CD8-positive, alpha-beta T cell (primary cell): ENCODE measurements at places on chromosomes 11 and 22.

GRCh38 chr11:797296-798092 lies 587 bp downstream of the SLC25A22 start:
- peak; percentile 61 for DNase-seq

- DNase-seq, result no peak
Observed at GRCh38 chr22:26565181-26565580, 24.8 kb downstream of the TPST2 start.

DNA sequence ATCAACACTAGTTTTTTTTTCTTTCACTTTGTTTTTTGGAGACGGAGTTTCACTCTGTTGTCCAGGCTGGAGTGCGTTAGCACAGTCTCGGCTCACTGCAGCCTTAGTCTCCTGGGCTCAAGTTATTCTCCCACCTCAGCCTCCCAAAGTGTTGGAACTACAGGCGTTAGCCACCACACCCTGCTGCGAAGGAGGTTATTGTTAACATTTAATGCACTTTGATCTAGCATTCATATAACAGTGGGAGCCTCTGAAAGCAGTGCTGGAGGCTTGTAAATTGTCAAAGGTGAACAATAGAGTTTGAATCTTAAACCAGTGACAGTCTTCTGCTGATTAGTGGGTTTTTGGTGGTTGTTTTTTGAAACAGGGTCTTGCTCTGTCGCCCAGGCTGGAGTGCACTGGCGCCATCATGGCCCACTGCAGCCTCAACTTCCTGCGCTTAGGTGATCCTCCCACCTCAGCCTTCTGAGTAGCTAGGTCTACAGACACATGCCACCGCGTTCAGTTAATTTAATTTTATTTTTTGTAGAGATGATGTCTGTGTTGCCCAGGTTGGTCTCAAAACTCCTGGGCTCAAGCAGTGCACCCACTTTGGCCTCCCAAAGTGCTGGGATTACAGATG lies 96.9 kb upstream of the HORMAD2 start:
- no peak for DNase-seq

GRCh38 chr11:113839842-113840241 lies 35.5 kb downstream of the USP28 start:
- DNase-seq, result no peak

- DNase-seq, result no peak
Observed at GRCh38 chr22:25728071-25728470, 13.9 kb upstream of the MYO18B start.

- peak; percentile 50 for DNase-seq
Observed at GRCh38 chr22:21866833-21867527, 465 bp downstream of the MAPK1 start.

DNA sequence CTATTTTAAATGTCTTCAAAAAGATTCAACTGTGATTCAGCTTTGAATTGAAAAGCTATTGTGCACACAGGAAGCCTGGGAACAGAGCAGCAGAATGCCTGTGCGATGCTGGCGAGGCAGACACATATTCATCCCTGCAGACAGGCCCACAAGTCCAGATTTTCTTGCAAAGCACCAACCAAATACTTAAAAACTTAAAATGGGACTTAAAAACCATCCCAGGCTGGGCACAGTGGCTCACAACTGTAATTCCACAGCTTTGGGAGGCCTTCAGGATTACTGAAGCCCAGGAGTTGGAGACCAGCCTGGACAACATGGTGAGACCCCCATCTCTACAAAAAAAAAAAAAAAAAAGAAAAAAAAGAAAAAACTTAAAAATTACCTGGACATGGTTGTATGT lies 122.6 kb upstream of the SERPIND1 start:
- DNase-seq, result no peak
